ENCODE measurements at places on chromosomes 1 and 21. TPM values are rescaled to one million over a fixed set of nuclear protein-coding genes. Genes with fewer than 3 reads are reported as not detected.

ASAP3 gene
- 43.1 TPM for total RNA-seq

GCSAML gene
- 3.7 TPM for total RNA-seq

CYP4X1 gene
- 10.4 TPM for total RNA-seq

EXTL1 gene
- 2.8 TPM for total RNA-seq

FLG2 gene
- 0.08 TPM for total RNA-seq

NUAK2 gene
- 13.4 TPM for total RNA-seq

CLDN19 gene
- total RNA-seq, result 0.19 TPM

ETNK2 gene
- total RNA-seq, result 227 TPM

FGR gene
- 10.2 TPM for total RNA-seq

ERICH3 gene
- 19.5 TPM for total RNA-seq

- no peaks in the 10 kb centered on the region for H3K27me3 ChIP-seq
- H3K4me3 ChIP-seq, result no peak overlapping the region
- no peak for DNase-seq
- H3K4me1 ChIP-seq, result no peaks in the 10 kb centered on the region
- H3K27ac ChIP-seq, result no peak overlapping the region
- no peaks in the 10 kb centered on the region for H3K36me3 ChIP-seq
These were observed 156.0 kb downstream of the PDE4B start for GRCh38 chr1:65948609-65949229.

DNA sequence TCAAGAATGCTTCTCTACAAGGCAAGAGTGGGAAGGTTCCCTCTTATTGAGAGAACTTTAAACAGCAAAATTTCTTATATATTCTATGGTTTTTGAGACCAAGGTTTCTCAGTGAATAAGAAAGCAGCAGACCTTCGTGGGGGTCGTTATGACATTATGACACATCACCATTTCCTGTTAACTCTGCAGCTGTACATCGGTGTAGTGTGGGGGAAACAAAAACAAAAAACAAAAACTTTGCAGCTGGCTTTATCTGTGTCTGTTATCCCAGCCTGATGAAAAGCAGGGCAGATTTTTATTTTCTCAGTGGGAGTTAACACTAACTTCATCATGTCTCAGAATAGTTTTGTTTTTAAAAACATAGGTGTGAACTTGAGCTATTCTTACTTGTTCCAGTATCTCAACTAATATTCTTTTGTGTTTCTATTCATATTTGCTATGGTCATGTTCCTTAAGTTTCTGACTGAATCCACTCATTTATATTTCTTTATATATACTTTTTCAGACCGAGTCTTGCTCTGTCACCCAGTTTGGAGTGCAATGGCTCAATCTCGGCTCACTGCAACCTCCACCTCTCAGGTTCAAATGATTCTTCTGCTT lies 2.1 kb downstream of the SDE2 start:
- no peaks in the 10 kb centered on the region for H3K27me3 ChIP-seq
- DNase-seq, result no peak
- peaks cover 5% of the 10 kb centered on the region for H3K4me1 ChIP-seq
- H3K36me3 ChIP-seq, result no peaks in the 10 kb centered on the region
- H3K27ac ChIP-seq, result no peak overlapping the region
- H3K4me3 ChIP-seq, result no peak overlapping the region

DNA sequence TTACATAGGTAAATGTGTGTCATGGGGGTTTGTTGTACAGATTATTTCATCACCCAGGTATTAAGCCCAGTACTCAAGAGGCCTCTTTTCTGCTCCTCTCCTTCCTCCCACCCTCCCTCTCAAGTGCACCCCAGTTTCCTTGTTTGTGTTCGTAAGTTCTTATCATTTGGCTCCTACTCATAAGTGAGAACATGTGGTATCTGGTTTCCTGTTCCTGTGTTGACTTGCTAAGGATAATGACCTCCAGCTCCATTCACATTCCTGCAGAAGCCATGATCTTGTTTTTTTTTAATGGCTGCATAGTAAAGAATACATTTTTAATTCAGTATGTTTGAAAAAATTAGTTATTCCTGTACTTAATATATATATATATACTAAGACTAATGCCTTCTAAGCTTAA lies 107.7 kb downstream of the CLDN17 start:
- H3K27me3 ChIP-seq, result no peaks in the 10 kb centered on the region
- H3K4me3 ChIP-seq, result no peak overlapping the region
- no peaks in the 10 kb centered on the region for H3K36me3 ChIP-seq
- H3K27ac ChIP-seq, result no peak overlapping the region
- H3K4me1 ChIP-seq, result no peaks in the 10 kb centered on the region

DNA sequence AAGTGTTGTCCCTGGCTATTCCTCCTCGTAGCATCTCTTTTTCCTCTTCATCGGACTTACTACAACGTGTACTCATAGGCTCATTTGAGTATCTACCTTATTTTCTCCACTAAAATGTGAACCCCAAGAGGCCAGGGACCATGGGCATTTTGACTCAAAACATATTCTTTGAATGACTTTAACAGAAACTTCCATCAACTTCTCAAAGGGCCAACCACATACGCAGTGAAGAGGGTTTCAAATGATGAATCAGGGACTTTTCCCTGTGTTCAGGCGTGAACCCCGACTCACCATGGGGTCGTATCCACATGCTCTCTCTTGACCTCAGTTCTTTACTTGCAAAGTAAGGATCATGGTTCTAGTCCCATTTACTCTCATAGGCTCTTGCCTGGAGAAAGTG lies 20.2 kb upstream of the GPR137B start:
- no peaks in the 10 kb centered on the region for H3K36me3 ChIP-seq
- H3K27ac ChIP-seq, result no peak overlapping the region
- H3K4me1 ChIP-seq, result no peaks in the 10 kb centered on the region

DNA sequence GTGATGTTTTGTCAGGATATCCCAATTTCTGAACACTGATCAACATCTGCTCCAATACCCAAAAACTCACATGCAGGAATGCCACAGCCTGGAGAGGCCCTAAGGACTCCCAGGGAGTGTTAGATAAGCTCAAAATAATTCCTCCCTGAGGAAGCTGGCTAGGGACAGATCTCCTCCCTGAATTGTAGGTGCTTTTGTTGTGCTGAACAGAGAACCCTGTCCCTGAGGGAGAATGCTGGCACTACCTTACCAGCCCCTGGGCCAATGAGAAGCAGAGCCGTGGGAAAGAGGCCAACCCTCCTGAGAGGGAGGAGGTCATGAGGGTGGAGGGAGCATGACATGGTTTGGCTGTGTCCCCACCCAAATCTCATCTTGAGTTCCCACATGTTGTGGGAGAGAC lies 73.6 kb upstream of the PTGFRN start:
- H3K27ac ChIP-seq, result no peak overlapping the region
- no peaks in the 10 kb centered on the region for H3K36me3 ChIP-seq
- H3K4me1 ChIP-seq, result no peaks in the 10 kb centered on the region

- no peaks in the 10 kb centered on the region for H3K27me3 ChIP-seq
- DNase-seq, result no peak
- no peaks in the 10 kb centered on the region for H3K4me1 ChIP-seq
- H3K4me3 ChIP-seq, result no peak overlapping the region
These were observed 187.8 kb upstream of the LHX8 start for GRCh38 chr1:74946388-74946787.

- no peaks in the 10 kb centered on the region for H3K4me1 ChIP-seq
- no peak overlapping the region for H3K4me3 ChIP-seq
- no peaks in the 10 kb centered on the region for H3K27me3 ChIP-seq
- peak overlapping the region; percentile 55 for H3K27ac ChIP-seq
These were observed 5.7 kb downstream of the TGFB2 start for GRCh38 chr1:218350801-218351266.

DNA sequence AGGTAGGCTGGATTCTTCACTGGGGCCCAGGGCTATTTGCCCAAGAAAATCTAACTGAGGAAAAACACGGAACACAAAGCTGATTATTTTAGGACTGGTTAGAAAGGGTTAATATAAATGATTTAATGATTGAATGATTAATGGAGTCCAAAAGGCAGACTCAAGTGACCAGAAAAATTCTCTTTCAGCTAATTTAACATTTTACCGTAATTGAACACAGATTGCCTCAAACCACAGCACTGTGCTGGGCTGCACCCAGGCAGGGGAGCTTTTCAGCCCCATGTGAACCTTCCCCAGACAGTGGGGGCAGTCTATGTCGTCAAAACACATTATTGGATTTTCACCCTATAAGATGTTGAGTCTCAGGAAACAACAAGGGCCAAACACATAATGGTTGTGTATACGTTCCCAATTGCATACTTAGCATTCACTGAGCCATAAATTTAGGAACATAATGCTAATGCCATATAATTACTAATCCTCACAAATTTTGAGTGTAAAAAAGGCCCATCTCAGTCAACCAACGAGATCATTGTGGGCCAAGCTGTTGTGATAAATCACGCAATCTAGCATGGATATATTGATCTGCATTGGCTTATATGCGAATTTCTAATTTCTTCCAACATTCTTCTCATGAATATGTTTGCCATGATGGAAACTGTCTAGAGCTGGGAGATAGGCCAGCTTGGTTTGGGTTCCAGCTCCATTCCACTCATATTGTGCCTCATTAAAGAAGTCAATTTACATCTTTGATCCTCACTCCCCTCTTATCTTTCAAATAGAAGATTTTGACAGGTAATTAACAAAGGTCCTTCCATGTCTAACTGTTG lies 27.7 kb downstream of the DSCAM start:
- no peaks in the 10 kb centered on the region for H3K27me3 ChIP-seq
- H3K4me1 ChIP-seq, result no peaks in the 10 kb centered on the region
- H3K36me3 ChIP-seq, result no peaks in the 10 kb centered on the region
- no peak for DNase-seq

DNA sequence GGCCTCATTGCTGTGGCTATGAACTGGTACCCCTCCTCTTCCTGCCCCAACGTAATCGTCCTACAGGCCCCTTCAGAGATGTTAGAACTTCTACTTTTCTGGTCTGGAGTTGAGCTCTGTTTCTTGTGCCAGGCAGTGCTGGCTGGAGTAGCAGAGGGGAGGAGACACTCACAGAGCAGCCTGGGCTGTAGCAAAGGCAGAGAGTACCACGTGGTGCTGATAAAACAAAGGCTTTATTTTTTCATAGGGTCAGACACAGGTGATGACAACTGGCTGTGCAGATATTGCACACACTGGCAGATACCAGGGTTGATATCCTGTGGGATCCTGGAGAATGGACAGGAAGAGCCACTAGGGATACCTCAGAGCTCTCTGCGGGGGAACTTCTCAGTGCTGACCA lies 23.2 kb downstream of the CRCT1 start:
- no peak overlapping the region for H3K4me3 ChIP-seq
- H3K27ac ChIP-seq, result no peak overlapping the region
- DNase-seq, result peak; percentile 42

- no peak for DNase-seq
- no peak overlapping the region for H3K27ac ChIP-seq
- H3K27me3 ChIP-seq, result no peaks in the 10 kb centered on the region
- no peak overlapping the region for H3K4me3 ChIP-seq
- H3K36me3 ChIP-seq, result no peaks in the 10 kb centered on the region
These were observed 10.9 kb upstream of the RWDD3 start for GRCh38 chr1:95223110-95223509.

GRCh38 chr1:242800521-242800920 lies 276.0 kb upstream of the PLD5 start:
- no peak overlapping the region for H3K4me3 ChIP-seq
- no peak overlapping the region for H3K27ac ChIP-seq
- no peaks in the 10 kb centered on the region for H3K36me3 ChIP-seq
- H3K4me1 ChIP-seq, result no peaks in the 10 kb centered on the region
- no peak for DNase-seq

GRCh38 chr1:38576241-38576640 lies 283.3 kb downstream of the RRAGC start:
- no peak for DNase-seq
- no peaks in the 10 kb centered on the region for H3K4me1 ChIP-seq
- no peak overlapping the region for H3K4me3 ChIP-seq

- no peaks in the 10 kb centered on the region for H3K27me3 ChIP-seq
- DNase-seq, result no peak
- no peak overlapping the region for H3K4me3 ChIP-seq
- H3K4me1 ChIP-seq, result peaks cover 5% of the 10 kb centered on the region
- no peaks in the 10 kb centered on the region for H3K36me3 ChIP-seq
These were observed 21.9 kb upstream of the IVNS1ABP start for GRCh38 chr1:185338719-185339622.

DNA sequence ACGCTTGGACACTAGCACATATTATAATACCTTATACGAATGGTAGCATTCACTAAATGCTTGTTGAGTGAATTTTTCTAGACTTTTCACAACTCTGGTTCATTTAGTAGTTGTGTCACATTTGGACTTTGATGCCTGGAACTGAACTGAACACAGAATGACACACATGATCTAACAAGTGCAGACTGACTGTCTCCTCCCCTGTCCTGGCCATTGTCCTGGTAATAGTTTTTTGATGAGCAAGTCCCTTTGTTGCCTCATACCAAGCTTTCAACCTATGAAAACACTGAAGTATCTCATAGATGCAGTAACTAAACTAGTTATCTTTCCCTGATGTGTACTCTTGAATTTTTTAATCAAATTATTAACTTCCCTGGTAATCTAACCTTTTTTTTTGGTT lies 66.4 kb downstream of the LRRC8D start:
- no peak for DNase-seq
- no peaks in the 10 kb centered on the region for H3K36me3 ChIP-seq
- no peak overlapping the region for H3K4me3 ChIP-seq
- no peaks in the 10 kb centered on the region for H3K27me3 ChIP-seq

- no peak overlapping the region for H3K27ac ChIP-seq
- H3K4me3 ChIP-seq, result no peak overlapping the region
- no peaks in the 10 kb centered on the region for H3K36me3 ChIP-seq
- peak; percentile 8 for DNase-seq
- no peaks in the 10 kb centered on the region for H3K27me3 ChIP-seq
- no peaks in the 10 kb centered on the region for H3K4me1 ChIP-seq
These were observed 98.9 kb upstream of the IRF2BP2 start for GRCh38 chr1:234708700-234709395.

DNA sequence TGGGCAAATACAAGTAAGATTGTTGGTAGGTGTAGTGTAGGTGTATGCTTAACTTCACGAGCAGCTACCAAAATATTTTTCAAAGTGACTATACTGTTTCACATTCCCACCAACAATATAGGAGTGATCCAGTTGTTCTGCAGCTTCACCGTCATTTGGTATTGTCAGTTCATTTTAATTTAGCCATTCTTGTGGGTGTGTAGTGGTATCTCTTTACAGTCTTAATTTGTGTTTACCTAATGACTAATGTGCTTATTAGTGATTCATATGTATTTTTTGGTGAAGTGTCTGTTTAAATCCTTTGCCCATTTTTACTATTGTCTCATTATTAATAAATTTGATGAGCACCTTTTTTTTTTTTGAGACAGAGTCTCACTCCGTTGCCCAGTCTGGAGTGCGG lies 35.4 kb downstream of the RCSD1 start:
- peaks cover 18% of the 10 kb centered on the region for H3K4me1 ChIP-seq
- no peaks in the 10 kb centered on the region for H3K36me3 ChIP-seq
- H3K27ac ChIP-seq, result no peak overlapping the region
- H3K27me3 ChIP-seq, result no peaks in the 10 kb centered on the region

DNA sequence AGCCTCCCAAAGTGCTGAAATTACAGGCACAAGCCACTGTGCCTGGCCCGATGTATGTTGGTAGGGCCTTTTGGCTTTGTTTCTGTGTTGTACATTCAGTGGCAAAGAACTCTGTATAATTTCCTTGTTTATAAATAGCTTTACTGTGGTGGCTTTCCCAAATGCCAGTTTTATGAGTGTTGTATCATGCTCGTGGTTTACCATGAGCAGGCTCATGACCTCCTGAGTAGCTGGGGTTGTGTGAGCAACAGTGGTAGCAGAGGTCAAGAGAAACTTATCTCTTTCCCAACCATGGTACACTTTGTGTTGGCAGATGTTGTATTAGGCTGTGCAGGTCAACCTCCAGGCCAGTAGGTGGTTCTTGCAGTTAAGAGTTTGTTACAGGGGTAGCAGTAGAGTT lies 420.4 kb upstream of the BEND5 start:
- H3K36me3 ChIP-seq, result no peaks in the 10 kb centered on the region
- H3K27me3 ChIP-seq, result no peaks in the 10 kb centered on the region
- no peak overlapping the region for H3K4me3 ChIP-seq

GRCh38 chr1:107633596-107633995 lies 331.4 kb downstream of the VAV3 start:
- DNase-seq, result no peak
- H3K36me3 ChIP-seq, result no peaks in the 10 kb centered on the region
- no peak overlapping the region for H3K27ac ChIP-seq
- H3K27me3 ChIP-seq, result no peaks in the 10 kb centered on the region
- H3K4me1 ChIP-seq, result no peaks in the 10 kb centered on the region
- H3K4me3 ChIP-seq, result no peak overlapping the region

Measured in testis (tissue), 5 donors.